ENCODE measurements at places on chromosomes 16 and 17. TPM values are rescaled to one million over a fixed set of nuclear protein-coding genes. Genes with fewer than 3 reads are reported as not detected.

- DNase-seq = no peak
Observed at GRCh38 chr17:68599552-68600066, 1.6 kb downstream of the FAM20A start.

- no peak for DNase-seq
Observed at GRCh38 chr17:19304209-19304608, 58.3 kb downstream of the B9D1 start.

Gene HS3ST3A1
- 1.0 TPM for total RNA-seq

GRCh38 chr17:63955232-63955631, 17.5 kb downstream of the SCN4A start:
- DNase-seq = no peak

DNA sequence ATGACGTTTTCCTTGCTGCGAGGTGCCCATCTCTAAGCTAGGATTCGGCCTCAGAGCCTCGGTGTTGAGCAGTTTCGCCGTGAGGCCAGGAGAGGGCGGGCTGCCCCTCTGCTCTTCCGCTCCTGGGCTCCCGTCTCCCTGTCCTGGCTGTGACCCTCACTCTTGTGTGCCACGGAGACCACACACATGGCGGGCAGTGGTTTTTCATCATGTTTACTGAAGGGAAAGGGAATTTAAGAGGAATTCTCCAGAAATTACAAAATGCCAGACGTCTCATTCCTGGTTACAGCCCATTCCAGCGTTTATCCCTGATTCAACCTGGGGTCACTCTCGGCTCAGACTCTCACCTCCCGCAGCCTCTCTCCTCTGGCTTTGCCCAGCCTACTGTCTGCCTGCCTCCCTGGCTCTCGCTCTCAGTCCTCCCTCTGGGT, 96.8 kb upstream of the ELAC2 start:
- DNase-seq = no peak

- no peak for DNase-seq
Observed at GRCh38 chr16:66639091-66639885, 34.8 kb downstream of the CMTM3 start.

Gene C16orf96
- total RNA-seq = 0.22 TPM

Gene SHBG
- 0.53 TPM for total RNA-seq

DNA sequence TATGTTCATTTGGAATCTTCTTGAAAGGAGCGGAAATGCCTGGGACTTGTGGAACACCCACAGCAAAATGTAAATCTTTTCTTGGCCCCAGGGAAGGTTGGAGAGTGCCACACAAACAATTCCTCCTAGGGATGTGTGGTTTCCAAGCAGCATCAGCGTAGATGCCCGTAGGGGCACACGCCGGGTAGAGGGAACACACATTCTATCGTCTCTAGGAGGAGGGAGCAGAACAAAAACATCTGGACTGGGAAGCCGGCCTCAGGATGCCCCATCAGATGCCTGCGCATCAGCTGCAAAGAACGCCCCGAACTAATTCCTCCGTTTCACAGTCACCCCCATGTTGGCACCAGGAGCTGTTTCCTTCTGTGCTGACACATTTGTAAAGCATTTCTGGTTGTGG, 357.9 kb upstream of the ZFHX3 start:
- DNase-seq = no peak

DNA sequence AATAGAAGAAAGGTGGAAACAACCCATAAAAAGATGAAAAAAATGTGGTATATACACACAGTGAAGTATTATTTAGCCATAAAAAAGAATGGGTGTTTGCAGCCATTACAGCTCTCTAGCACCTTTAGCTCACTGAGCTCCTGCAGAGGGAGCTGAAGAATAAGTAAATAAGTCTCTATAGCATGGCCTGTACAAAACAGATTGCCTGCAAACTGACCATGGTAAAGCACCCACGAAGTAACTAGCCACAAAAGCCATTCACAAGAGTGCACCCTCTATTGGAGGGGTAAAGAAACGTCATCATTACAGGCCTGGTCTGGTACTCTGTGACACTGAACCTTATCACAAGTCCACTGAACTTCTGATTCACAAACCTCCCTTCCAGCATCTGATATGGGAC, 76.3 kb downstream of the USP32 start:
- no peak for DNase-seq

Gene GCGR
- 7.8 TPM for total RNA-seq

Gene RPS6KB1
- total RNA-seq = 56.2 TPM

GRCh38 chr16:83336603-83337002, 471.2 kb upstream of the HSBP1 start:
- DNase-seq = no peak

- no peak for DNase-seq
Observed at GRCh38 chr16:17328932-17329331, 141.8 kb downstream of the XYLT1 start.

DNA sequence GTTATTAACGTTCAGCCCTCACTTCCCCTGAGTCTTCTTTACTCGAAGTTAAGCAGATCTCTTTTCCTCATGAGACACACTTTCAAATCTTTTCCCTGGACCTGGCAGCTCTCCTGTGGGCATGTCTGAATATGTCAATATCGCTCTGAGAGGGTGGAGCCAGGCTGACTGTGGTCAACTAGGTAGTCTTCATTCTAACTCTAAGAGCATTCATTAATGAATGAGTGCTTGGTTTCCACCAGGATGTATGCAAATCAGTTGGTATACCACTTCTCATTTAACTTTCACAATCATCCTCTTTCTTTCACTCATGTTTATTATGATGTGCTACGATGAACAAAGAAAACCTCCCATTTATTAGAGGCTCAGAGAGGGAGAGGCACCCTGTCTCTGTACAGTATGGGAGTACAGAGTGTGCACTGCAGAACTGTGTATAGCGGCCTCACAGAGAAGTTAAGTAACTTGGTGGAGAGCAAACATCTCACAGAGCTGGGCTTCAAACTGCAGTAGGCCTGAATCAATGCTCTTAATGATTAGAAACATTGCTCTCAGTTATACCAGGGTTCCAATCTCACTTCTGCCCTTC, 39.9 kb downstream of the OTOA start:
- DNase-seq = no peak

DNA sequence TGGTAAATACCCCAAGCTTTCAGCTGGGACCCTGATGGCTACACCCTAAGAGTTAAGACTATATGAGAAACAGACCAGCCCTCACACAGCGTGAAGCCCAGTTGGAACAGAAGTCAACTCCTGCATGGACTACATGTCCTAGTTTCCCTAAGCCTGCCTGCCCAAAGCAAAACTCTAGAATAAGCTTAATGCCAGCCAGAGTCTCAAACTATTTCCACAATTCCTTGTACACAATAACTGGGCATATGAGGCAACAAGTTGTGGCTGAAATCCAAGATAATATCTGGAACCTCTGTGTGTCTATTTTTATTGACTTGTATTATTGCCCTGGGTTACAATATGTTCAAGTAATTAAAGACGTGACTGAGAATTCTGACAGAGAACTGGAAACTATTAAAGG, 19.4 kb downstream of the MYH10 start:
- DNase-seq = no peak

- no peak for DNase-seq
Observed at GRCh38 chr17:46841561-46842379, 9.6 kb upstream of the WNT9B start.

DNA sequence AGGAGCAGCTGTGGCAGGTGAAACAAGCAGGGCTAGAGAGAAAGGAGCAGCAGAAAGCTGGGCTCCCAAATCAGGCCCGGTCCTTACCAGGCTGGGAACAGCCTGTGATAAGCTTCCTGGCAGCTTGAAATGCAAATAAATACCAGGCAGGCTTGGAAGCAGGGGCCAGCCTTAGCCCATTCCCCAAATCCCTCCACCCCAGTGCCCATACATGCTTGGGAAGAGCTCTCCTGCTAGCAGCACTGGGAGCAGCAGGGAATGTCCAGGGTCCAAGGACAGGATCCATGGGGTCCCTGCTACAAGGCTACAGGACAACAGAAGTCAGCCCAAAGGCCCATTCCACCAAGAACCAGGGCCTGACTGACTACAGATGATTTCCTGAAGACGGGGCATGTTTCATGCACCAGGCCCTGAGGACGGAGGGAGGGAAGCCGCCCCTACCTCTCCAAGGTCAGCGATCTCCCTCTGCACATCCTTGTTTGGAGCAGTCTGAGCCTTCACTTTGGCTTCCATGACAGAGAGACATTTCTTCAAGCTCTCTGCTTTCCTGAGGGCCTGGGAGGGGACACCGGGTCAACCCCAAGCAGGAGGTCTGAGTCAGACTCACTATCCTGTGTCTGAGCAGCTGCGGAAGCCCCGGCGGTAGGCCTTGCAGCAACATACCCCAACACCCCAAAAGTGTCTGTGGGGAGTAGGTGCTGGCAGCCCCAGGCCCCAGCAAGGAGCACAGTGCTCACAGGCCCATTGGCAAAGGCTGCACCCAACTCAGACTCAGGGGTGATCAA, 2.6 kb upstream of the EXOSC6 start:
- no peak for DNase-seq

Gene DOC2B
- total RNA-seq = 27.2 TPM

GRCh38 chr17:49887744-49888360, 40.0 kb upstream of the TAC4 start:
- DNase-seq = no peak

GRCh38 chr16:71780521-71781089, 28.0 kb downstream of the AP1G1 start:
- DNase-seq = no peak

Gene KRT33B
- not detected for total RNA-seq

GRCh38 chr17:51352798-51353197, 92.5 kb downstream of the UTP18 start:
- no peak for DNase-seq

GRCh38 chr16:19502395-19503131, 19.3 kb downstream of the GDE1 start:
- peak; percentile 85 for DNase-seq

DNA sequence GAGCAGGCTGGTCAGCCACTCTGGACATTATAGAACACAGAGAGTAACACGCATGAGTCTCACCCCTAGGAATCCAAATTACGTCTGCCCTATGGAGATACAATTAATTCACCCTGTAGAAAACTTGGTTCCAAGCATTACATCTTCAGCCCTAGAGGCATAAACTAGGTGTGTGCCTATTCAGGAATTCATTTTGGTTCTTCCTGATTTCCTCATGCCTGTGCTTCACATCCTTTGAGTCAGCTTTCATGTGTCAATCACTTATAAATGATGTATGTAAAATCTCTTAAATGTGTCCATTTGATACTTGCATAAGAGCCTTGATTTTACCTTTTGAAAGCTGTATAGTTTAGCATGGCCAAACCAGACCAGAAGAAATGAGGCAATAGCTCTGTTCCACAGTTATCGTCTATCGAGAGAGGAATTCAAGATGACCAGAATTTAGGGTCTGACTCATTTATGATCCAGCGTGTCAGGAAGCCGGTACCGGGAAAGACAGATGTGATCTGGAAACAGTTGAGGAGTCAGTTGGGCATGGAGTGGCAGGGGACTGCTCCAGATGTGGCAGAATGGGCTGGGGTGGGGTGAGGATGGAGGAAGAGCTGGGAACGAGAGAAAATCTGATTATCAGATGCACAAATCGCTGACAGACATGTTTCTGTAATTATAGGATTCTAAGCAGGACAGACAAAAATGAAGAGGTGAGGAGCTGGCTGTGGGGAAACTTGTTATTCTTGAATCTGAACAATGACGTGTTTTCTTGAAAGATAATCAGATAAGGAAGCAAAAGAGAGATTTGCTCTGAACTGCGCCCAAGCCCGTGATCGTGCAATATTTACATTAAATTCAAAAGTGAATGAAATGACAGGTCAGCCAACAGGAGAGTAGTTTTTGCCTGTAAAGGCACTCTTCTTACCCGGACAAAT, 76.7 kb downstream of the C16orf95 start:
- DNase-seq = peak; percentile 32

DNA sequence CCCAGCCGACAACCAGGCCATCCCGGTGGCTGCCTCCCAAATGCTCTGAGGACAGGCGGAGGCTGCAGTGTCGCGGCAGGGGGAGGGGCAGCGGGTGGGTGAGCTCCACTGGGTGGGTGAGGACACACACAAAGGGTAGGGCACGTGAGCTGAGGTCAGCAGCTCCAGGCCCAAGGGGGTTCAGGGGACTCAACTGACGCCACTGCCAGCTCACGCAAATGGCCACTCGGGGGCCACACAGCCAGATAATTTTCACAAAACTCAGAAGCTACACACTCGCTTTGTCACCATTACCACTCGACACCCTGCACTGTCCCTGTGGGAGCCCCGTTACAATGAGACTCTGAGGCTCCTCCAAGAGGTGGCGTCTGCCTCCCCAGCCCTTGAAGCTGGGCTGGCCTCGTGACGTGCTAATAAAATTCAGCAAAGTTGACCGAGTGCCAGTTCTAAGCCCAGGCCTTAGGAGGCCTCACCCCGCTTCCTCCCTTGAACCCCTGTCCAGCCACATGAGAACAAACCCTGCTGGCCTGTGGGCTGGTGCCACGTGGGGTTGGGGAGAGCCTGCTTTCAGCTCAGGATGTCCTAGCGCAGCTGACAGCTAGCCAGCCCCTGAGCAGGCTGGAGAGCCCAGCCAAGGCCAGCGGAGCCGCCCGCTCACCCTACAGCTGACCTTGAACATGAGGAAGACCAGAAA, 56.9 kb downstream of the RMI2 start:
- DNase-seq = no peak

- DNase-seq = no peak
Observed at GRCh38 chr16:89764711-89765201, 43.4 kb downstream of the ZNF276 start.

- DNase-seq = no peak
Observed at GRCh38 chr16:84476401-84476800, 28.1 kb downstream of the MEAK7 start.

DNA sequence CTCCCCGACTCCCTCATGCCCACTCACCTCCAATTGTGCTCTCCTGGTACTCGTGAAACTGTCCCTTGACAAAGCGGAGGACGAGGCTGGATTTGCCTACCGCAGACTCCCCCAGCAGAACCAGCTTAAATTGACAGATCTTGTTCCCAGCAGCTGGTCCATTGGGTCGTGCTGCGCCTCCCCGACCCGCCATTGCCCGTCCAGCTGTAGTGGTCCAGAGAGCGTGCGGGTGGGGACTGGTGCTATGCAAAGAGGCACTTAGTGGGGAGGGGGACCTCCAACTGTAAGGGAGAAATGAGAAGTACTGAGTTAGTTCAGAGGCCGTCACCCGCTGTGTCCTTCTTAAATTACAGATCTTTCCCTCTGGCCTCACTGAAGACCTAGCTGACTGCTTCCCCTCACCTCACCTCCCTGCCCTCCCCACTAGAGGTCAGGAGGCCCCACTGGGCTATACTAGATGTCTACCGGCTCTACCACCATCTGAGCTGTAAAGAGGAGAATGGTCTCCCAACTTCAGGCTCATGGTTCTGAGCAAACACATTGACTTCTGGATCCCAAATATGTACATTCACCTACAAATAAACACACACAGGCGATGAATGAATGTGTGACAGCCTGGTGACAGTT, 7.8 kb downstream of the HSPB9 start:
- no peak for DNase-seq

- DNase-seq = no peak
Observed at GRCh38 chr16:10641953-10642949, 52.5 kb downstream of the TEKT5 start.

Gene ENO3
- 5.1 TPM for total RNA-seq

- DNase-seq = no peak
Observed at GRCh38 chr16:11779074-11779473, 18.0 kb downstream of the ZC3H7A start.

Gene TBC1D3G
- not detected for total RNA-seq
